Hematopoietic multipotent progenitor cell treated with erythropoietin and hydrocortisone succinate and interleukin-3 and kit ligand, for 15 days (in vitro differentiated cells): ENCODE measurements at places on chromosomes 4 and X.

- no peak for DNase-seq
These were observed 38.8 kb downstream of the MAML3 start for GRCh38 chr4:140115140-140115539.

- DNase-seq, result peak; percentile 78
These were observed at the start of gene PKD2 for GRCh38 chr4:88007304-88008121. PKD2 (plus strand) TSS chr4:88007635; CDS start chr4:88007734, 99 bp downstream.

- no peak for DNase-seq
These were observed 8.7 kb upstream of the ITGB1BP2 start for GRCh38 chrX:71292669-71293365.

GRCh38 chr4:76654791-76655190 is 219.8 kb downstream of the SHROOM3 start:
- no peak for DNase-seq

DNA sequence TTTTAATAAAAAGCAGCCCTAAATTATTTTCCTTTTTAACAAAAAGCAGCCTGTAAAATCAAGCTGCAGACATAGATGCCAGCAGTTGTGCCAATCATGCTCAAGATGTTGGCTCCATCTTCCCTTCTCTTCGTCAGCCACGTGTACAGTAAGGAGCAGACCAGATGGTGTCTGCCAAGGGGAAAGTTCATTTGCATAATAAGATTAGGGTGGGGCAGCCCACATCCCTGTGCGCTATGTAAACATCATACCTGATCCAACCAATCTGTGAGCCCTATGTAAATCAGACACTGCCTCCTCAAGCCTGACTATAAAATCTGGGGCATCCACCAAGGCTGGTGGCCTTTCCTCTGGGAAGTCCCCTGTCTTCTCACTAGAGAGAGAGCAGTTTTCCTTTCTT is 23.1 kb upstream of the C1GALT1C1 start:
- no peak for DNase-seq

DNA sequence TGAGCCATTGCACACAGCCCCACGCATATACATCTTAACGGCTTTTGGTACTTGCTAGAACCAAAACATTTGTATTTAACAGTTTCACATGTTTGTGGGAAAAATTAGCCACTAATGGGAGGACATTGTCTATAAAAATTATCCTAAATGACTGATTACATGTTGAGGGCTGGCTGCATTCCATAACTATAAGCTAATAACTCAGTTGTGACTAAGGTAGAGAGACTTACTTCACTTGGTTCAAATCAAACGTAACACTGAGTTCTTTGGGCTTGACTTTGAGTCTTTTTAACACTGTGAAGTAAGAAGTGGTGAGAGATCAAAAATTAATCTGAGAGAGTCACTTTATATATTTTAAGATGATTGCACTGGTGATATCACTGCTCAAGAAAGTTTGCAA is 47.9 kb upstream of the PGRMC2 start:
- no peak for DNase-seq
